ENCODE measurements at places on chromosomes 5 and 9. TPM values are rescaled to one million over a fixed set of nuclear protein-coding genes. Genes with fewer than 3 reads are reported as not detected.
A peak's percentile ranks its signal among the peaks of the same experiment; 100 is the strongest.

The SLC34A3 gene
- 0.53 TPM for polyA plus RNA-seq

The SPATA31A7 gene
- not detected for polyA plus RNA-seq

The RNF14 gene
- polyA plus RNA-seq = 14.4 TPM

- peak; percentile 17 for DNase-seq
These were observed 105.6 kb upstream of the TXNDC8 start for GRCh38 chr9:110443146-110443865.

GRCh38 chr9:13026956-13027355 lies 252.1 kb downstream of the LURAP1L start:
- no peak for DNase-seq

DNA sequence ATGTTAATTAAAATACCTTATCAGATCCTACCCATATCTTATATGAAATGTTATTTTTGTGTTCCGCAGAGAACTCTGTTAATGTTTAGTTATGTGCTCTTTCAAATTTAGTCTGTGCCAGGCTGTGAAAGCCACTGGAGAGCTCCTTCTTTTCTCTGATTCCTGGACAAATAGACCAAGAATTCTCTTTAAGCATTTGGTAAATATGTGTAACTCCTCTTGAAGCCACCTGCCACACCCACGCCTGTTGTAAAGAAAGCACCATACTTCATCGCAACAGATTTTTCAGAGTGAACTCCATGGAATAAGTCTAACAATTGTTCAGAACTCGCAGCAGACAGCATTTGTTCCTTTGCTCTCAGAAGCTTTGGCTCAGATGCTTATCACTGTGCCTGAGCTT lies 301.1 kb downstream of the FAM170A start:
- no peak for DNase-seq

DNA sequence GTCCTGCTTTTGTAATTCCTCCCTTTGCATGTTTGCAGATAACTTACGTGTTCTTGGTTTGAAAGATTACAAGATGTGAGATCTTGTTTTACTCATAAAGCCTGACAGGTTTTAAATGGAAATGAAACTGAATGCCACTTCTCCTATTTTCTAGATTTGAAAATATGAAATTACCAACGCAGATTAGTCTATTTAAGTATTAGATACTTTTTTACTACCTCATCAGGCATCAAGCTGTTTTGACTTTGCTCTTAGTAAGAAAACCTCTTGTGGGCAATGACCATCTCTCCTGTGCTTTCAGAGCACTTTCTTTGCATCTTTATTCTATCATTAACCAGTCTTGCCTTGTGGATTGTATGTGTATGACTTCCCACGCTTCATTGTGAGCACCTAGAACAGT lies 3.5 kb downstream of the DMXL1 start:
- no peak for DNase-seq

DNA sequence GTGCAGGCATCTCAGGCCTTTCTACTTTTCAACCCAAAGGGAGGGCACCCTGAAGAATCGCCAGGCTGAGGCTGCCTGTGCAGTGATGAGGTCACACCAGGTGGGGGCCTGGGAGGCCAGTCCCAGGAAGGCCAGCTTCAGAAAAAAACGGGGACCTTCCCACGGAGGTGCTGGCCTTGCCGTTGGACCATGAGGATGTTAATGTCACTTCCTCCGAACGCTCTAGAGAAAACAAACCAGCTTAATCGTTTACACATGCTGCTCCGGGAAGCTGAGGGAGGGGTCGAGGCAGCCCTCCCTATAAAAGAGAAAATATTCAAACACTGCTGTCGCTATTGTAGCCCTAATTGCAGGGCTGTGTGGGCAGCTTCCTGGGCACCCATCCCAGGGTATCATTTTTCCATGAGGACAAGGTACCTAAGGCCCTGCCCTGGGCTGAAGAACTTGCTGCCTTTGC lies 27.0 kb downstream of the PTGES start:
- no peak for DNase-seq

DNA sequence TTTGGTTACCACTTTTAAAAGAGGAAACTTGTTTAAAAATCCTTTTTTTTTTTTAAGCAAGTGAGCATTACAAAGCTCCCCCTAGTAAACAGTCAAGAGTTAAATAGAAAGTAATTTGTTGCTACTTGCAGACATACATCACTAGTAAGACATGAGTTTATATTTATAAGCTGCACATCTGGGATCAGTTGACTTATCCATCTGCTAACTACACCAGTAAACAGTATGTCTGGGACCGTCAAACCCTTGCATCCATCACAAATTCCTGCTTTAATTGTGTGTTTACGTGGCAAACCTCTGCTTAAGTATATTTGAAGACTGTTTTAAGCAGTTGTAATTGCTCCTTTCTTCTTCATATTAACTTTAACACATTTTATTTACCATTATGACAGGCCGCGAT lies 146.8 kb downstream of the EBF1 start:
- no peak for DNase-seq

DNA sequence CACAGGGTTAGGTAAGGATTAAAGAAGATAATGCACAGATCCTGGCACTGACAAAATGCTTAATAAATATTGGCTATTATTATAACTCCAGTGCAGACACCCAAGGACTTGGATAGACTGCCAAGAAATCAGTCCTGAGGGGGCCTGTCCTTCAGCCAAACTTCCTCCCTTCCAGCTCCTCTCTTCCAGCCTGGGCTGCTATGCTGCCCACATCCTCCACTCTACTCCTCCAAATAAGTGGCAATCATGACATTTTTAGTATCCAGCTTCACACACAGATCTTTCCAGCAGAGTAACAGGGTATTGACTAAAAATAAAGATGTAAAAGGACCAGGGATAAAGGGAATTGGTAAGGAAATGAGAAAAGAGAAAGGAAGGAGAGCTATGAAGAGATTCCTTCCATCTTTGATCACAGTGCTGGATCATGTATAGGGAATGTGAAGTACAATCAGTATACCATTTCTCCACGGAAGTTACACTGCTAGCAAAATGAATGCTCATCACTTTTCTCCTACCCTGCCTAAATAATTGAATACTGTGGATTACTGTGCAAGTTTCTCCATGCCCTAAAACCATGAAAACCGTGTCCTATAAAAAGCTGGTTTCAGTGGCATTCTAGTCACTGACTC lies 136.0 kb upstream of the OSMR start:
- no peak for DNase-seq

GRCh38 chr5:6576861-6577501 lies 55.9 kb downstream of the NSUN2 start:
- DNase-seq = peak; percentile 54

- DNase-seq = no peak
These were observed 5.9 kb downstream of the C9orf153 start for GRCh38 chr9:86253577-86253976.

GRCh38 chr5:3197304-3198073 lies 398.1 kb upstream of the IRX1 start:
- no peak for DNase-seq

- no peak for DNase-seq
These were observed 51.9 kb upstream of the ANKRD33B start for GRCh38 chr5:10511741-10512640.
